ENCODE measurements at places on chromosomes 12 and 14.
A peak's percentile ranks its signal among the peaks of the same experiment; 100 is the strongest.

- DNase-seq: no peak
Observed at GRCh38 chr12:129036135-129036534, 182.9 kb downstream of the GLT1D1 start.

GRCh38 chr14:92585981-92586937 lies 72.7 kb downstream of the RIN3 start:
- no peak for DNase-seq

GRCh38 chr14:57009585-57010515 lies 199.6 kb upstream of the OTX2 start:
- no peak for DNase-seq

DNA sequence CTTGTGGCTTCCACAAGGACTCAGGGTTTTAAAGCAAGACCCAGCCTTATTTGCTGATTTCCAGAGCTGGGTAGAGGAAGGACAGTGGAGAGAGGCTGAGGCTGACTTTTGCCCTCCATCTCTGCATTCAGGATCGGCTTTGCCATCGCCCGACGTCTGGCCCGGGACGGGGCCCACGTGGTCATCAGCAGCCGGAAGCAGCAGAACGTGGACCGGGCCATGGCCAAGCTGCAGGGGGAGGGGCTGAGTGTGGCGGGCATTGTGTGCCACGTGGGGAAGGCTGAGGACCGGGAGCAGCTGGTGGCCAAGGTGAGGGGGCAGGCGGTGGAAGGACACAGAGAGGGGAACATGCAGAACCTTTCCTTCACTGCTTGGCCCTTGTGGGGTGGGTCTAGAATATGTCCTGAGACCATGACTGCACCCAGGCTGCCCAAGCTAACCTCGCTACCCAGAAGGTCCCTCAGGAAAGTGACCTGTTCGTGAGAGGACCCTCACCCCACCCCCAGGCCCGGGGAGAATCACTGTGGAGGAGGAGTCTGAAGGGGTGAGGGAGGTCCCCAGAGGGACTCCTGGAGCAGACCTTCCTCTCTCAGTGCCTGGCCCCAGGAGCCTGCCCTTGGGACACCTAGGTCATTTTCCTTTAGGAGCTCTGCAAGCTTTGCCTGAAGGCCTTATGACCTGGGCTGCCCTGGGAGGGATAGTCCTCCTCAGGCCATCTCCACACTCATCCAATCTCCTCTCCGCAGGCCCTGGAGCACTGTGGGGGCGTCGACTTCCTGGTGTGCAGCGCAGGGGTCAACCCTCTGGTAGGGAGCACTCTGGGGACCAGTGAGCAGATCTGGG lies 3.1 kb downstream of the DHRS2 start:
- no peak for DNase-seq

DNA sequence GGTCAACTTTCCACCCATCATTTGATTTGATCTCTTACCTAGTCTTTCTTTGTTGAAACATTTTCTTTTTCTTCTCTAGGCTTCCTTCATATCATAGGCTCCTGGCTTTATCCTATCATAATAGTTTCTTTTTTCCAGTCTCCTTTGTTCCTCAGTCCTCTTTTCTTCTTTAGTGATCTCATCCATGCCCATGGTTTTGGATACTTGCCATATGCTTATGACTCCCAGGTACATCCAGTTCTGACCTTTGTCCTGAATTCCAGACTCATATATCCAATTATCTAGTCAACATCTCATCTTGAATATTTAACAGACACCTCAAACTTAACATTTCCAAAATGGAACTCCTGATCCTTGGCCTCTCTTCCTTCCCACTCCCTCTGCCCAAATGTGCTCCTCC lies 36.1 kb upstream of the KRAS start:
- peak; percentile 54 for DNase-seq

GRCh38 chr12:49669796-49670195 lies 37.4 kb downstream of the FMNL3 start:
- DNase-seq: no peak

DNA sequence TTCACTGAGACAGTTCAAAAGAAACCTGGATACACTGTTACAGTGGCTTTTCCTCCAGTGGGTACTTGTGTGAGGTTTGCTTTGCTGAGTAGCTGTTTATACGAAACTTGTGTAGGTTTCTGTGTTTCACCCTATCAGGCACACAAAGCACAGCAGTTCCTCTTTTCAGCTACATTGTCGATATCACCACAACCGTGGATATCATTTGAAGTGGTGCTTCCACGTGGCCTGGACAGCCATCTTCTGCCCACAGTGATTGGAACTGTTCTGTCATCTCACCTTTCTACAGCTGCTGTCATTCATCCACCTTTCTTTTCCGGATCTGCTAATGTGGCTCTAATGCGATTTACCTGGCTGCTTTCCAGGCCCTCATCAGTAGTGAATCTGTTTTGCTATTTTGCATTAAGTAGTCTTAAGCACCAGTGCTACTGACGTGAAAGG lies 368.8 kb downstream of the SYT1 start:
- DNase-seq: no peak

DNA sequence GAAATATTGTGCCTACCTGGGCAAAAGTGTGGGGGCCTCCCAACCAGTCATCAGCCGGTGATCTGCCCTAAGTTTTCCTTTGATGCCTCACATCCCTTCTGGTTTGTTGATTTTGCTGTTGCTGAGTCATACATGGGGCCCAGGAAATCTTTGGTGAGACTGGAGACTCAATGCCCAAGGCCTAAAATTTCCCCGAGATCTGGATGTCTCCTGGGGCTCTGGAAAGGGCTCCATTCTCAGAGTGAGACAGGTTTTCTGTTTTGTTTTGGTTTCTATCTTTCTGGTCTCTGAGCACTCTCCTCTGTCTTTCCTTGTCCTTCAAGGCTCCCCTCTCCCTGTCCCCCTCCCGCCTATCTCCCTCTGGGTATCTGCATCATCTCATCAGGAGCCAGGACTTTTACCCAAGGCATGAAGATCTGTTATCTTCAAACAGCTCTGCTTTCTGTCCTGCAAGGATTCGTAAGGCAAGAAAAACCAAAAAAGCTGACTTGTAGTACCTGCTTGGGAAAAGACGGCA lies 152.8 kb upstream of the MAX start:
- peak; percentile 81 for DNase-seq

DNA sequence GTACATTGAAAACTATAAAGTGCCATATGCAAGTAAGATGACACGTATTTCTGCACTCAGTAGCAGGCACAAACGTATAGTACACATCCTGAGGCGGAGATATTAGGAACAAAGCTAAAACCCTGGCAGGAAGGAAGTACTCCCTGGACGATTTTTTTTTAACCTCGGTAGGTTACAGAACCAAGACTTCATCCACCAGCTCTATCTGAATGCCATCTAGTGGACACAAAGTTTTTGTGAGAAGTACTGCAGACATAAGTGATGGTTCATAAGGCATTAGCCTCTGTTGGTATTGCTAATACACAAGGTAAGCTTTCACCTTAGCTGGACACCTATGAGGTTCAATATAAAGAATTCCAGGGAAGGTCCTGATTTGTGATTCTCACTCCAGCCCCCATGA lies 83.0 kb upstream of the CCDC196 start:
- DNase-seq: peak; percentile 50

DNA sequence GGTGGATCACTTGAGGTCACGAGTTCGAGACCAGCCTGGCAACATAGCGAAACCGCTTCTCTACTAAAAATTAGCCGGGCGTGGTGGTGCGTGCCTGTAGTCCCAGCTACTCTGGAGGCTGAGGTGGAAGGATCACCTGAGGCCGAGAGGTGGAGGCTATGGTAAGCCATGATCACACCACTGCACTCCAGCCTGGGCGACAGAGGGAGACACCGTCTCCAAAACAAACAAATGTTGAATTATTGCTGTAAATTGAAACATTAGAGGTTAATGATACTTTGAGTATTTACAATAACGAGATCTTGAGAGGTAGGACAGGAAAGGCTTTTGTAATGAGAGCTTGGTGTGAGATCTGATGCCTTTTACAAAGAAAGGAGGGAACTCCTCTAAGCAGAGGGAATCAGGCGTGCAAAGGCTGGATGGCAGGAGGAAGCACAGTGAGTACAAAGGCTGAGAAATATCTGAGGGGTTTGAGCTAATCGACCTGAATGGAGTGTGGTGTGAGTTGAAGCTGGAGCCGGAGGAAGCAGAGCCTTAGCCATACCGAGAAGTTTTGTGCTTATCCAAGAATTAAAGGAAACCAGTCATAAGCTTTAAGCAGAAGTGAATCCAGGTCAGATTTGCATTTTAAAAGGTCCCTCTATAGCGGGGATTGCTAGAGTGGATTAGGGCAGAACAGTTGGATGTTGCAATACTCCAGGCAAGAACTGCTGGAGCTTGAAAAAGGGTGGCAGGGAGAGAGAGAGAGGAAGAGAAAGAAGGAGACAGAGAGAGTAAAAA lies 1.1 kb downstream of the RHNO1 start:
- peak; percentile 28 for DNase-seq

GRCh38 chr12:47648056-47648579 lies 57.7 kb downstream of the RPAP3 start:
- no peak for DNase-seq

DNA sequence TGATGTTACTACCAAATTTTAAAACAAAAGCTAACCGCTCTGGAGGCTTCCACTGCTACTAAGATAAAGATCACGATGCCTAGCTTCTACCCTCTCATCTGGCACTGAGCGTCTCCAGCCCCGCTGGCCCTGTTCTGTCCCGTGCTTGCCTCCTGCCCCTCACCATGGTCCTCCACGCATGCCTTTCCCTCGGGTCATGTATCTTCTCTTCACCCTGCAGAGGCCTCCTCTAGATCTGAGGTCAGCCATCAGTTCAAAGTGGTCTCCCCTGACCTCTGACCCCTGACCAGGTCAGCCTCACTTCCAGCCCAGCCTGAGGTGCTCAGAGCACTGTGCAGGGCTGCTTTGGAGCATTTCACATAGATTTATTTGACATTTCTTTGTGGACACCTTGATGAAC lies 28.3 kb downstream of the ZNF664 start:
- no peak for DNase-seq

DNA sequence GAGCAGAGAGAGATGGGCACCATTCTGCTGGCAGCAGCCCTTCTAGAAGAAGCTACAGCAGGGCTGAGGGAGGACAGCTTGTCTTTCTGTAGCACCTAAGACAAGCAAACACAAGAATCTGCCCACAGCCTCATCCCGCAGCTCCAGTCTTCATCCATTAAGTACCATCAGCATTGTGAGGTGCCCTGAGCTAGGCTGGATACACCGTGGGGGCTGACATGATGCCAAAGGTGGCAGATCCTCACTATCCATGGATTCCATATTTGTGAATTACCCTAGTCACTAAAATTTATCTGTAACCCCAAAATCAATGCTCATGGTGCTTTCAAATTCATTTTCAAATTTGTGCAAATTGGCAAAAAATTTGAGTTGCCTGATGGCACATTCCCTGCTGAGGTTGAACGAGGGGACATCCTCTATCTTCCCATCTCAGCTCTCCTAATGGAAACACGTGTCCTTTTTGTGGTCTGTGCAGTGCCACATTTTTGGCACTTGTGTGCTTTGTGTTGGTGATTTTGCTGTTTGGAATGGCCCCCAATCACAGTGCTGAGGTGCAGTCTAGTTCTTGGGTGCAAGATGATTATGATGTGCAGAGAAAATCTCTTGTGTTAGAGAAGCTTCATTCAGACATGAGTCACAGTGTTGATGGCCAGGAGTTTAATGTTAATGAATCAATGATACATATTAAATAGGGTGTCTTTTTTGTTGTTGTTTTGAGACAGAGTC lies 7.0 kb downstream of the PITPNM2 start:
- no peak for DNase-seq

DNA sequence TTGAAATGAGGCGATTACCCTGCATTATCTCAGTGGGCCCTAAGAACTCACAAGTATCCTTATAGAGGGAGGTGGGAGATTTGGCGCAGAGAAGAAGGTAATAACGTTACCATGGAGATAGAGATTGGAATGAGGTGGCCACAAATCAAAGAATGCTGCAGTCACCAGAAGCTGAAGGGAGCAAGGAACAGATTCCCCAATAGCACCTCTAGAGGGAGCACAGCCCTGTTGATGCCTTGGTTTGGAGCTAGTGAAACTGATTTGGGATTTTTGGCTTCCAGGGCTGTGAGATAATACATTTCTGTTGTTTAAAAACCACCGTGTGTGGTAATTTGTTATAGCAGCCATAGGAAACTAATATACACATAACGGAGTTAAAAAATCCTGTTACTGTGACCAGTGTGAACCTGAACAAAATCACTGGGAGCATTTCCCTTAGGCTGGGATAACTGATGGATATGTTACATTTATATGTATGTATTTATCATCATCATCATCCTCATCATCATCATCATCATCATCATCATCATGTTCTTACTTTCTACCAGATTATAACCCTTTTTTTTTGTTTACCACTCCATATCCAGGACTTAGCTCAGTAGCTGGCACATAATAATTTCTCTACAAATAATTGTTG lies 100.3 kb downstream of the LIN7A start:
- peak; percentile 43 for DNase-seq

DNA sequence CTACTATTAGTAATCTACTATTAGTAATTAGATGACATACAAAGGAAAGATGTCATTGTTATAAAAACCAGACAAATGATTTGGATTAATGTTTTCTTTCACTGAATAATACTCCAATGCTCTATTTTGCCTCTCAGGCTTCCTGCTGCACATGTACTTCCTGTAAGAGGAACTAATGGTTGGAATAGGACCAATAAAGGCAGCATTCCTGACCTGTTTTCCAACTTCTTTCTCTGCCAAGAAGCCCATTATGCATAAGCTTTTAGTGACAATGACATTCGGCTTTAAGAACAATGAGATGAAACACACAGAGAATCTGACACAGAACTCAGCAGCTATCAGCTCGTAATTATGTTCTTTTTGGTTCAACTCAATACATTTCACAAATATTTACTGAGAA lies 5.2 kb upstream of the C12orf56 start:
- no peak for DNase-seq

DNA sequence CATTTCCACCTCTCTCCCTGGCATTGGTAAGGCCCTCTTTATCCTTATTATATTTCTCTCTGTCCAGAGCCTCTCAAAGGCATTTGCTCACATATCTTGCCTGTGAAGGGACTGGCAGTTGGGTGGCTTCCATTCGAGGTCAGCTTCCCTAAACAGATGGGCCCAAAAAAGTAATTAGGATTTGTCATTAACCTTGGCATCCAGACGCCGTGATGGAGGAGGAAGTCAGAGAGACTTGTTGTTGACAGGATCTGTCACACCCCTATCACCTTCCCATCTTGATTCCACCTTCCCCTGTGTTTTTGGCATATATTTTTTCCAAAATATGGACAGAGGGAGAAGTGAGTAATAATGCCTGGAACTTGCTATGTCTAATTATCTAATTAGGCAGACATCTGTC lies 54.0 kb upstream of the OAS1 start:
- DNase-seq: no peak

- DNase-seq: no peak
Observed at GRCh38 chr12:3054374-3054773, 22.8 kb upstream of the TSPAN9 start.

DNA sequence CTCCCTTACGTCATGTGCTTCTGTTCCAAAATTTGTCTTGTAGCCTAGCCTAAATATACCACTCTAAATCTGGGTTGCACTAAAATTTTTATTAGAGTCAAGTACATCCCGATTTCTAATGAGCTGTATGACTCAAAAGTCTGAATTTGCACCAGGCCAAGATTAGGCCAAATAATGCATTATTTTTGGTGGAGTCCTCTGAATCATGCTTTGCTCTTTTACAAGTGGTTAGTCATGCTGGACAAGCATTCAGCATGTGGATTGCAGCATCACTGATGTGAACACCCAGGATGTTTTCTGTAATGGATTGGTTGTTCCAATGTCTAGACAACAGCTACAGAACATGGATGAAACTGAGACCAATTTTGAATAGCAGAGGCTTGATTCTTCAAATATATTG lies 23.7 kb downstream of the HEBP1 start:
- peak; percentile 79 for DNase-seq

GRCh38 chr14:61409782-61410181 lies 88.4 kb downstream of the PRKCH start:
- no peak for DNase-seq

- DNase-seq: no peak
Observed at GRCh38 chr14:104578321-104578720, 1.2 kb upstream of the C14orf180 start.
